ENCODE measurements at places on chromosomes 13 and 19.

DNA sequence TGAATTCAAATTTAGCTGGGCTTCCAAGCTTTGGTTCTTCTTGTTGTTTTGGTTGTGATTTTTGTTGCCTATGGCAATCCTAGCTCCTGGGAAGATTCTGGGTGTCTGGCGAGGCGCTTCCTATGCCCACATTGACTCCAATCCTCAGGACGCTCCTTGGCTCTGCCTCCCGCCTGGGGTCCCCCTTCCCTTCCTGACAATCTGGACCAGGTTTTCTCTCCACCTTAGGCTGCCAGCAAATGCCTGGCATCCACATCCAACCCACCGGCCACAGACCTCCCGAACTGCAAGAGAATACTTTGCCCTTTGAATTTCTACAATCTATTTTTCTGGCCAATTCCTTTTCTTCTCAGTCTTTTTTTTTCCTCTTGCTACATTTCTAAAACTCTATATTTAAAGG is 186.9 kb upstream of the UBL3 start:
- DNase-seq, result no peak

GRCh38 chr19:54432144-54432738 is 16.8 kb upstream of the LENG8 start:
- no peak for DNase-seq

DNA sequence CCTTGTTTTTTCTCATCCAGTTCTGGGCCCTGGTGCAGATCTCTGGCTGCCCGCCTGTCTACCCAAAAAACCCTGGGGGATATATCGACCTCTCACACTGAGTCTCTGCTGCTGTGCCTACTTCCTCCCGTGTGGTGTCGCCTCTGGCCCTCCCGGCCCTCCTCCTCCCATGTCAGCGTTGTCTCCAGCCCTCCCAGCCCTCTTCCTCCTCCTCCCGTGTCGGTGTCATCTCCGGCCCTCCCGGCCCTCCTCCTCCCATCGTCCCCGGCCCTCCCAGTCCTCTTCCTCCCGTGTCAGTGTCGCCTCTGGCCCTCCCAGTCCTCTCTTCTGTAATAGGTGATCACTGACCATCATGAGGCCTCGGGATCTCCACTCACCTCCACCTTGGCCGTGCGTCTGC is 81.8 kb downstream of the GPR12 start:
- no peak for DNase-seq

GRCh38 chr13:77584106-77584505 is 48.6 kb downstream of the SCEL start:
- no peak for DNase-seq

DNA sequence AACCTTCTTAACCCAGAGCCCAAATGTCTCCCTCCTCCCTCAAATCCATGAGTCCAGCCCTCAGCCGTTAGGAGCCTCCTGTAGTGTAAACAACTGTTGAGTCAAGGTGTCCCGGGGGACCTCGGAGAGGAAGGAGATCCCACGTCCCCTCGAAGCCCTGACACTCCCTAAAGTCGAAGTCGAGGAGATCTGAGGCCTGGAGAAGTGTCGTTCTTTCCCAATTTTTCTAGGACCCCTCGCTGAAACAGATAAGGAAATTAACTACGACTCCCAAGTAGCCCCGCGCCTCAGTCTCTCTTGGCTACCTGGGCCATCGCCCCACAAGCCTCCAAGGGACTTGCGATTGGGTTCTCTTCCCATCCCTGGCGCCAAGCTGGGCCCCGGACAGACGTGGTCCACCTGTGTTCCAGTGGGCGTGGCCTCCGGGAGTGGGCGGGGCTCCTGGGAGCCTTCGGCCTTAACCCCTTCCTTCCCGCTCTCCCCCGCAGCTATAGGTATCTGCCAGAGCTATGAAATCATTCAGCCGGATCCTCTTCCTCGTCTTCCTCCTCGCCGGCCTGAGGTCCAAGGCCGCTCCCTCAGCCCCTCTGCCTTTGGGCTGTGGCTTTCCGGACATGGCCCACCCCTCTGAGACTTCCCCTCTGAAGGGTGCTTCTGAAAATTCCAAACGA is 869 bp downstream of the GFY start:
- DNase-seq, result no peak

DNA sequence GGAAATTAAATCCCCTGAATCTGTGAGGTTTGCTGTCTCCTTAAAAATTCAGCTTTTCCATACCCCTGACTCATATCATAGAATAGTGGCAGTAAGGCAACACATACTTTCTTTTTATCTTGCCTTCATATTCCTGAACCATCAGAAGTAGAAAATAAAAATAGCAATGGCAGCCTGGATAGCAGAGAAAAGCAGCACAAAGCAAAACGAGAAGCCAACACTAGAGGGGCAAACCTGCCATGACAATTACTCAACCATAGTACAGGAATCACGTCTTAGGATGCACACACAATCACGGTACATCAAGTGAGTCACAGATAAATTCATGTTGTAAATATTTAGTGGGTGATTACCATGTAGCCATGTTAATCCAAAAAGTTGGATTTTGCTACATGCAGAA is 343.0 kb downstream of the ITGBL1 start:
- DNase-seq, result no peak

DNA sequence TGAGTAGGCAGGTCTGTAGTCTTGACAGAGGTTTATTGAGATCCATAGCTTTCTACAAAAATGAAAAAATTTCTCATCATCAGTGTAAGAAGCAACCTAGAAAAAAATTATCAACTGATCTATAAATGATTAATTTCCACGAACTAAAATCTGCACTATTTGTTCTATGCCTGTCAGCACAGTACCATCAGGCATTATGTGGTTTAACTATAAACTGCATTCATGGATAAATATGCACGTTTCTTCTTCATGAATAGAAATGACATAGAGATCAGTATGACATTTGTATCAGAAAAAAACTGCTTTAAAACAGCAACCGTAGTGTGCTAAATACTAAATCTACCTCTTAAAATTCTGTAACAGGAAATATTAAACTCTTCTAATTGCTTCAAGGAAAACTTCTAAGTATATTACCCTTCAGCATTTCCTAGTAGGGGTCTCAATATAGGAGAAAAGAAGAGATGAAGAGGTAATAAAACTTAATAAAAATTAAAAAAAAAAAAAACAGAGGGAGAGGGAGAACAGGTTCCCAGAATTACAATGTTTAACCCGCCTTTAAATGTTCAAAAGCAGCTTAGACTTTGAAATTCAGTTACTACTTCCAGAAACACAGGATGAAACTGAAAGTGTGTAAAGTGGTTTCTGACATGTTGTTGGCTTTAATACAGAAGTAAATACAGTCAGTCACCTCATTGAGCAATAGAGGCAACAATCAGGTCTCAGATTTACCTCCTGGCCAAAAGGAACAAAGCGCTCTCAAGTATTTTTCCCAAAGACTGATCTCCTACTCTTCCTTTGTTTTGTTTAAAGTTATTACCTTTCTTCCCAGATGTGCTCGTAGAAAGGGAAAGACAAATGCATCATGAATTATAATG is 144.4 kb downstream of the DIAPH3 start:
- no peak for DNase-seq

DNA sequence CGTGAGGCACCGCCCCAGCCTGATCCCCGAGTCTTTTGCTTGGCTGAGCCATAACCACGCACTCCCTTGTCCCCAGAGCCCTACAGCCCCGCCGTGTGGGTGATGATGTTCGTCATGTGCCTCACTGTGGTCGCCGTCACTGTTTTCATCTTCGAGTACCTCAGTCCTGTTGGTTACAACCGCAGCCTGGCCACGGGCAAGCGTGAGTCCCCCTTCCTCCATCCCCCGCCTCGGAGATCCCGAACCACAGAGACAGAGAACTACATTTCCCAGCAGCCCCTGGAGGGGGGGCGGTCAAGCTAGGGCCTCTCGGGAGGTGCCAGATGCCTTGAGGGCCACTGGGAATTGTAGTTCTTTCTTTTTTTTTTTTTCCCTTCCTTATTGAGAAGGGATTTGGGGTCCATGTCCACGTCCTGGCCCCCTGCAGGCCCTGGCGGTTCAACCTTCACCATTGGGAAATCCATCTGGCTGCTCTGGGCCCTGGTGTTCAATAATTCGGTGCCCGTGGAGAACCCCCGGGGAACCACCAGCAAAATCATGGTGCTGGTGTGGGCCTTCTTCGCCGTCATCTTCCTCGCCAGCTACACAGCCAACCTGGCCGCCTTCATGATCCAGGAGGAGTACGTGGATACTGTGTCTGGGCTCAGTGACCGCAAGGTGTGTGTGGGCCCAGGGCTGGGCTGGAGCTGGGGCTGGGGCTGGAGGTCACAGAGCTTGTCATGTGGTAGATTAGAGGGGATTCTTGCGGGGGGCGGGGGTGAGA is 25.9 kb downstream of the GRIN2D start:
- DNase-seq, result no peak

DNA sequence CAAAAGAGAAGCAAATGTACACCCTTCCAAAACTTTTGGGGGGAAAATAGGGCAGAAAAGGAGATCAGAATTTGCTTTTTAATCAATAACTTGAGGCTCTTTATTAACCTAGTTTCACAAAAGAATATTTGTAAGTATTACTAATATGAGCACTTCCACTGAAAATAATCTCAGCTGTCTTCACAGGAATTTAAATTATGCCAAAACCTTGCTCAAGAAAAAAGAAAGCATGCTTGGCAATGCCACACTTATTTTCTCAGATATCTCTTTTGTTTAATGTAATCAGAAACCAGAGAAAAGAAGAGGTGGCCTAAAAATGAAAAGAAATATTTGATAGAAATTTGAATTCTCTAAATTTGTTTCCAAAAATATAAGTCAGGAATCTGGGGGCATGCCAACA is 234.9 kb upstream of the GPC6 start:
- DNase-seq, result no peak

DNA sequence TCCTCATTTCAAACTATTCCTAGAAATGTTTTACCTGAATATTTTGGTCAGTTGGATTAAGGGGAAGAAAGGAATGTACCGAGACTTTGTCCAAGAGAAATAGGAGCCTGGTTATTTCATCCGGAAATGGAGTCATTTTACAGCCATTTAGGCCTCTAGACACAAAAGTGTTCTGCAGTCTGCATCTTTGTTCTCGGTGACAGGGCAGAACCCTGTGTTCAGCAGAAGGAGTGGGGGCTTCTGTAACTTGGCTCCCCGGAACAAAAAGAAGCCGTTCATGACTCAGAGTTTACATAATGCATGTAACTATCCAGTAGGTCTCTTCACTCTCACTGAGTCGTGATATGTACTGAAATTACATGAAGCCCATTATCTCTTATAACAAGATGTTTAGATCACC is 21.6 kb upstream of the FNDC3A start:
- no peak for DNase-seq

GRCh38 chr13:86830046-86830445 is 841.1 kb upstream of the SLITRK5 start:
- no peak for DNase-seq

DNA sequence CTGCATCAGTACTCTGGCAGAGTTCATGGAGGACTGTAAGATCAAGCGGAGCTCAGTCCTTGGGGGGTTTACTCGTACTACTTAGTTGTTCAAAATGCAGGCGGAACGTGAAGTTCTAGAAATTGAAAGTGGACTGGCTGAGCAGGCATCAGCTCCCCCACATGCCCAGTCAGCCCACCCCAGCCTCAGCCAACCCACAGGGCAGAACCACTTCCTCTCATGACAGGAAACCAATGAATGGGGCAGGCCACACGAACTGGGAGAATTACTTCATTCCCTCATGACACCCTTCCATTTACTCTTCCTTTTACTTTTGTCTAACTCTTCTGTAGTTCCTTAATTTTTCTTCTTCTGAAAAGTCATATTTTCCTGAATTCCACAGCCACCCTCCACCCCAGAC is 71.9 kb downstream of the FLT1 start:
- DNase-seq, result no peak

Data from brain pericyte (primary cell).